ENCODE measurements at places on chromosomes 2 and 18.

GRCh38 chr2:159455330-159455918 lies 160.9 kb downstream of the BAZ2B start:
- DNase-seq, result no peak

DNA sequence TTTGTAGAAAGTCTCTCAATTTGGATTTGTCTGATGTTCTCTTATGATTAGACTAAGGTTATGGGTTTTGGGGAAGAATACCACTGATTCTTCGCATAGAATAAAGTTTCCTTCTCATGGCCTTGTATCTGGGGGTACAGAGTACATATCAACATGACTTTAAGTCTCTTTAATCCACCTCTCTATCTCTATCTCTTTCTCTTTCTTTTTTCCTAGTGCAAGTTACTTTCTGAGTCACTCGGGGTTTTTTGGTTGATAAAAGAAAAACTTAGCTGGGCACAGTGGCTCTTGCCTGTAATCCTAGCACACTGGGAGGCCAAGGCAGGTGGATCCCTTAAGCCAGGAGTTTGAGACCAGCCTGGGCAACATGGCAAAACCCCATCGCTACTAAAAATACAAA lies 100.1 kb upstream of the MAP4K3 start:
- DNase-seq, result no peak

GRCh38 chr18:5516841-5517240 lies 27.0 kb downstream of the EPB41L3 start:
- no peak for DNase-seq

DNA sequence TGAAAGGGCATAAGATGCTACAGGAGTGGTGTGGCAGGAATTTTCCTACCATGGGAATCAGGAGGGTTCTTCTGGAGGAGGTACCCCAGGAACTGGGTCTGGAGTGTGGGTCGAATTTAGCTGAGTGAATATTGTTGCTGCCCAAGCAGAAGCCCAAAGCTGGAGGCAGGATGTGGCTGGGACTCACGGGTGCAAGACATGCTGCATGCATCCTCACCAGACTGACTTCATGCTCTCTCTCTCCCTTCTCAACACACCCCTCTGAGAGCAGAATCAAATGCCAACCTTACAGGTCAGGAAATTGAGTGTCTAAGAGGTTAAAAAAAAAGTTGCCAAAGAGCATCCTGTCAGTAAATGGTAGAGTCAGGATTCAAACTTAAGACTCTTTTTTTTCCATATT lies 78.8 kb upstream of the TTC39C start:
- no peak for DNase-seq

DNA sequence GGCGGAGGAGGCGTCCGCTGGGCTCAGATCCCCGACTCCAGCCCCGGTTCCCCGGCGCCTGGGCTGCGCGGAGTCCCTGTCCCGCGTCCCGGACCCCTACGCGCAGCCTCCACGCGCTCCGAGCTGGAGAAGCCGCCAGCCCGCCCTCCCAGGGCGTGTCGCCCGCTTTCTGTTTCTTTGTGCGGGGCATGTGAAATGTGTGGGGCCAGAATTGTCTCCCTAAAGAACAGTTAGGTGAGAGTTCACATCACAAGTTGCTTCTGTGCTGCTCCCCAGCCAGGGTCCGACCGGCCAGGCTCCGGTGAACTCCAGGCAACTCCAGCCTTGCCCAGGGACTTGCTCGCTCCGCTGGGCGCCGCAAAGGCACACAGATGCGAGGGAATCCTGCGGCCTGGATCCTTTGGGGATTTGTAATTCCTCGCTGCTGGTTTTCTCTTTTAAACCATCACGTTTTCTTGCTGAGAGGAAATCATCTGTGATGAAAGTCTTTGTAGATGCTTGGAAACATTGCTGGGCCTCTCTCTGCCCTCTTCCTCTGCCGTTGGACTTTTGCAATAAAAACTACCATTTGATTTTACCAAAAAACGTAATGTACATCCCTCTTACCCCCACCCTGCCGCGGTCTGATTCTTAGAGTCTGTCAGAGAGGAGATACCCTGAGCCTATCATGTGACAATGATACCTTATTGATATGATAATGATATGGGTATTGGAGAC lies 631 bp downstream of the GYPC start:
- peak; percentile 50 for DNase-seq
